IPS DF 6.9 (cell line): ENCODE measurements at places on chromosomes 7 and 10.

DNA sequence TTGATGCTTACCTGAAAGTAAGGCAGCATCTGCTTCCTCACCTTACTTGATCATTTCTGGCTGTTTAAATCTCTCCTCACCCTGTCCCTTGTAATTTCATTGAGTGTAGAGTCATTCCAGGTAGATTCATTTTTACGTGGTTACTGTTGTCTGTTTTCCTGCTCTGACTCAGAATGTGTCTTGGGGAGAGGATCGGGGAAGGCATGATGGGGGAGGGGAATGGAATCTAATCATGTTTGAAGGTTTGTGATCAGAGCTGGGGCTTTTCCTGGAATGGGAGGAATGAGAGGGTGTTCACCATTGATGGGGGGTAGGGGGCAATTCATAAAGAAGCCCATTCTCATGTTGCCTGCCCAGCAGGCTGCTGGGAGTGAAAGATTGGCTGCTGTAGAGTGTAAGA, 18.7 kb downstream of the SEC24C start:
- DNase-seq, result no peak

DNA sequence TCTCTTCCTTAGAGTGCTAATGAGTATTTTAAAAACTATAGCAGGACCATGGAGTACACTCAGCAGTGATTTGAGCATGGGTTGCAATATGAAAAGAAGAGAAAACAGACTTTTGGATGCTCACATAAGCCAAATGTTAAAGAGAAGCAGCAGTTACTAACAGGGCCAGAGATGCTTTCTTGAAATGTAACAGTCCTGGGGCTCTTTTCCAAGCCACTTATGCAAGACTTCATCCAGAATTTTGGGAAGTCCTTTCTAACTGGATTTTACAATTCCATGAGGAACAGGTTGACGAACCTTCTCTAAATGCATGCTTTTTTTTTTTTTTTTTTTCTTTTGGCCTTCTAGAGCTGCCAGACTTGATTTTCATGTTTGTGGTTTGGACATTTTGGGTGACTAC, 282.0 kb downstream of the SEC23IP start:
- no peak for DNase-seq

DNA sequence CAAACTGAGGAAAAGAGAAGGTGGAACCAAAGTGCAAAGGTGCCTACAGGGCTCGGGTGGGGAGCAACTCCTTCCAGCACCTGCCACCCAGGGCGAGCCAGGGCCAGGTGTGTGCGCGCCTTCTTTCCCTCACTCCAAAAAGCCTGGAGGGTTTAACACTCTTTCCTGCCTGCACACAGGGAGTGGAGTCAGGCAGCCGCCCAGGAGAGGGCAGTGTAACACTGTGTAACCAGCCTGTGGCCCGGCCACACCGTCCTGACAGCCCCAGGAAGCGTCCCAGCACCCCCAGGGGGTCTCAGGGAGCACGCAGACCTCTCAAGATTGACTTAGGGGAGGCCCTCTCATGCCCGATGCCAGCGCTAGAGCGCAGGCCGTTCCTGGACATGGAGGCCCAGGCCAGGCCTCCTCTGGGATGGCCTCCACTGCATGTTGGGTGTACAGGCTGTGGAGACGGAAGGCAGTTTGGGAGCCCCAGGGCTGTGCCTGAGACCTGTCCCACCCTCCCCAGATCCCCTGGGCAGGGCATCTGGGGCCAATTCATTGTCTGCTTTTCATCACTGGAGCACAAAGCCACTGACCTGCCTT, 13.4 kb downstream of the BRI3 start:
- DNase-seq, result peak; percentile 52

GRCh38 chr10:33596422-33596821, 262.0 kb upstream of the NRP1 start:
- DNase-seq, result no peak

- no peak for DNase-seq
Observed at GRCh38 chr7:45052011-45052410, 36.8 kb downstream of the NACAD start.

GRCh38 chr10:3263747-3264146, 91.2 kb upstream of the PITRM1 start:
- DNase-seq, result no peak

- no peak for DNase-seq
Observed at GRCh38 chr7:79548727-79549126, 95.3 kb upstream of the MAGI2 start.

DNA sequence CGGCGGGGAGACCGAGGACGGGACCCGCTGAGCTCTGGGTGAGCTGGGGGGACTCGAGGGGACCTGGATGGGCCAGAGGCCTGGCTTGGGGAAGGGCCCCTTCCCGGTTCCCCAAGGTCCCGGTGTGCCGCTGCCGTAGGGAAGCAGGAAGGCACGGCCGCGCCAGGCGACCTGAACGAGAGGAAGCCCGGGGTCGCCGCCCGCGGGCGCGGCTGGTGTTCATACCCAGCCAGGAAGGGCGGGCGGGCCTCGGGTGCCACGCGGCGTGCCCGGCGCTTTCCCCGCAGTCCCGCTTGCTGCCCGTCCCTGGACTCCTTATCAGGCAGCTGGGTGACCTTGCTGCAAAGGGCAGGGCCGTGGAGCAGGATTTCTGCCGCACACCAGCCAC, 38.0 kb downstream of the ZNF777 start:
- no peak for DNase-seq

GRCh38 chr7:30468791-30469190, 9.8 kb downstream of the NOD1 start:
- DNase-seq, result no peak

GRCh38 chr7:30674420-30674819, 7.8 kb downstream of the CRHR2 start:
- DNase-seq, result no peak

GRCh38 chr7:22728401-22729029, 1.5 kb downstream of the IL6 start:
- DNase-seq, result no peak

DNA sequence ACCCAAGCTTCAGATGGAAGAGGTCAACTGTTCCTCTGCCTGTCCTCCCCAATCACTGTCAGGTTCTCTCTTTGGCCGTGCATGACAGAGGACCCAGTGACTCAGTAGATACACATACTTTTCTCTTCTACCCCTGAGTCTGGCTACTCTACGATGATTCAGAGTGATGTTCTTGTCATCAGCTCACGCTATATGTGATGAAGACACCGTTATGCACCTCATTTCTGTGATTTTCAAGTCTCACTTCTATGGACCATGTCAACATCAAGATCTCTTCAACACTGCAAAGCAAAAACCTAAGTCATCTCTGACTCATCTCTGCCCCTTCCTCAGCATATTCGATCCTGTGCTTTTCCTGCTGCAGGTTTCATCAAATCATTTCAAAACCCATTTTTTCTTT, 76.6 kb upstream of the DGKI start:
- DNase-seq, result no peak

DNA sequence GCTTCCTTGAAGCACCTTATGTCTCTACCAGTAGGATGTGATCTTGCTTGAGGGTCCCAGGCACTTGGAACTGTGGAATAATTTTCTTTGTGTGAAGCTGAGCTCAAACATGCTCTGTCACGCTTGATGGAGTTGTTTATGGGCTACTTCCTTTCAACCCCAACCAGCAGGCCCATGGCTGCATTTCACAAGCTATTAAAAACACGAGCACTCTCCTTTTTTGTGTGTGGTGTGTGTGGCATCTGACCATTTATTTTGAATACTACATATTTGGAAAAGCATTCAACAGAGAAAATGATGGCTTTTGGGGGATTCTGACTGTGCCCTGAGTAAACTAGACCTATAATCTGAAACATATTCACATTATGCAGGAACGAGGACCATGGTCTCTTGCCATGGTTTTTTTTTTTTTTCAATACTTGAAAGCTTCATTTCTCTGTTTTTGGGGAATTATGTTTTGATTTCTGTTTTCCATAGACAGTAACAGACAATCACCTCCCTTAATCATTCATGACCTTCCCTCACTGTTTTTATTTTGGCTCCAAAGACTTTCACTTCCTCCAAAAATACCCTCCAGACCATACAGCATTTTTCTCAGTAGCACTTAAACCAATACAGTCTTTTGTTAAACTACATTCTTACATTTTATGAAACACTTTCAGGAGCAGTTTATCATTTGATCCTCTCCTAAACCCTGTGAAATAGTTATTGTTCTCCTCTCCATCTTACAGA, 233.6 kb upstream of the BMPER start:
- no peak for DNase-seq

DNA sequence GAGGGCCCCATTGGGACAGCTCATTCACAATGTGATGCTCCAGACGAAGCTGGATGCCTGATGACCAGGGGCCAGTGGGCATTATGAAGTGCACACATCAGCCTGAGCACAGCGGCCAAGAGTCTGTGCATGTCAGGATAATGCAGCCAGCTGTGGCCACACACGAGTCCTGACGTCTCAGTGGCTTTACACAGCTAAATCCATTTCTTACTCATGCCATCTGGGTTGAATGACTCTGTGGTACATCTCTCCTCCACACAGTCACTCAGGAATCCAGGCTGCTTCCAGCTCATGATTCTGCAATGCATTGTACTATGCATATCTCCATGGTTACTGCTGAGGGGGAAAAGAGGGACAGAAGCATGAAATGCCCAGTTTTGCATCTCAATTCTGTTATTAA, 123.6 kb downstream of the PRLHR start:
- DNase-seq, result no peak

GRCh38 chr7:116897661-116898060, 35.3 kb downstream of the CAPZA2 start:
- DNase-seq, result no peak

DNA sequence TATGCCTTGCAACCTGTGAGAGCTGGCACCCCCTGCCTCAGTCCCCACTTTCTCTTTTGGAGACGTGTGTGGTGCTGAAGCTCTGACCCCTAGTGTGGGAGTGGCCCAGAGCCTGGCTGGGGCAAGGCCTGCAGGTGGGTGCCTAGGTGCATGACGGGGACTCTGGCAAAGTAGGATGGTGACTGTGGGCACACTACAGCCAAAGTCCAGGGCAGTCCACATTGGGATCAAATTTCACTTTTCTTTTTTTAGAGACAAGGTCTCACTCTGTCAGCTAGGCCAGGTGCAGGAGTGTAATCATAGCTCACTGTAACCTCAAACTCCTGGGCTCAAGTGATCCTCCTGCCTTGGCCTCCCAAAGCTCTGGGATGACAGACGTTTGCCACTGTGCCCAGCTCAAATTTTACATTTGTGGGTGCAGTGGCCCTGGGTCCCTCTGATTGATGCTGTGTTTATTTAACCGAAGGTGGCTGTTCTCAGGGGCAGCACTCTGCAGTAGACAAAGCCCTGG, 52.3 kb downstream of the NEURL1 start:
- no peak for DNase-seq

GRCh38 chr7:97130417-97131139, 13.1 kb downstream of the SDHAF3 start:
- DNase-seq, result no peak

DNA sequence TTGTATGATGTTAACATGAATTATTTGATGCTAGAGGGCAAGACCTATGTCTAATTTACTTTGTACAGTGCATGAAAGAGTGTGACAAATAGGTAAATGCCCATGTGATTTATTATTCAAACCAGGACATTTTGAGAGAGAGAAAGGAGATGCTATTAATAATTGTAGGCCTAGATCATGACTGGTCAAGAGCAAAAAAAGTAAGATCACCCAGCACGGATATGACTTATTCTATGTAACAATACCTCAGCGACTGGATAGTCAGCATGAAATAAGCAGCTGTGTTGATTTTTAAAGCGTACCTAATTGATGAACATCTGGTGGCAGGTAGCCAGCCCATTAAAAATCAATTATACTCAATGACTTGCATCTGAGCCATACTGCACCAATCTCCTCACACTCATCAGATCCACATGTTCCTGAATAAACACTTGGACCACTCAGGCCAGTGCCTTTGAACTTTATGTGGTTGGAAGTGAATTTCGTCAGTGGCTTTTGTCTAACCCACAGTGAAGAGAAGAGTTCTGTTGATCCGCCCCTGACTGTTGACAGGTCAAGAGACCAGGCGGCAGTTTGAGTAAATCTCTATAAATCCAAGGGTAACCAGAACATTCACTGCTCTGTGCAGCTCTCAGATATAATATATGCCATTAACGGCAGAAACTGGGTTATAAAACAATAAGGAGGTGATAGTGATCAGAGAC, 435.3 kb downstream of the MDFIC start:
- no peak for DNase-seq

- DNase-seq, result no peak
Observed at GRCh38 chr7:12564996-12565764, 5.3 kb upstream of the SCIN start.

- DNase-seq, result no peak
Observed at GRCh38 chr7:5543361-5543760, 119.7 kb upstream of the TNRC18 start.

GRCh38 chr10:100825325-100825875, 80.0 kb downstream of the PAX2 start:
- DNase-seq, result no peak

GRCh38 chr10:53719658-53720057, 947.1 kb upstream of the MBL2 start:
- DNase-seq, result no peak

GRCh38 chr7:90605055-90605454, 8.9 kb downstream of the CDK14 start:
- DNase-seq, result no peak

GRCh38 chr10:100836891-100837290, 75.9 kb upstream of the SLF2 start:
- DNase-seq, result no peak

- DNase-seq, result no peak
Observed at GRCh38 chr7:100855515-100855914, 3.0 kb downstream of the SLC12A9 start.

DNA sequence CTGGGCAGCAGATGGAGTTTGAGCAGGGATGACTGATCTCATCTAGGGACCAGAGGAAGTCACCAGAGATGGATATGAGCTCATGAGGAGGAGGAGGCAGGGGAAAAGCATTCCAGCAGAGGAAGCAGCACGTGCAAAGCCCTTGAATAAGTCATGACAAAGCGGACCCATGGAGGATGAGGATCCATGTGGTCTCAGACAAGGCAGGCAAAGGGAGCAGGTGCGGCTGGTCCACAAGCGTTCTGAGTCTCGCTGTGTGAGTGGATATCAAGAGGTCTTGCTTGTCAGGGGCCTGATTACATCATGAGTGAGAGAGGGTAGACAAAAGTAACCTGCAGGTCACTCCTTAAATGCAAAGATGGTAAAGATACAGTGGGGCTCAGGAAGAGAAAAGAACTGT, 307.6 kb downstream of the GRID1 start:
- no peak for DNase-seq

DNA sequence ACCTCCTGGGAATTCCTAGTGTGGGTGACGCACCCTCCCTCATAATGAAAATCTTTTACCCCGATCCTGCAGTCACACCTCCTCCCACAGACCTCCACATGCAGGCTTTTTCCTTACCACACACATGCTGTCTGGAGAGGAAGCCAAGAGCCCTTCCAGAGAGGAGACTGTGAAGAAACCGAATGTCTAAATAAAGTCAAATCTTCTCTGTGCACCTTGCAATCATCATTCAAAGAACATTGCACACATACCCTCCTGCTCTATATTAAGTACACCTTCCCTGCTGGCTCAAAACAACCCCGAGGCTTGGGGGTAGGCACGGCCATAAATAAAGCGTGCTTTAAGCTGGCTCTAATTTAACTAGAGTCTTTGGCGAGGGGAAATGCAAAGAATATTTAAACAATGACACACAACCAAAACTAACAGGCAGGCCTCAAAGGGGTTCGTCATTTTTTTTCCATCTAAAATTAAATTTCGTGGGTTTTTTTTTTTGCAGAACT, 34.9 kb downstream of the CALML3 start:
- no peak for DNase-seq

- no peak for DNase-seq
Observed at GRCh38 chr10:69383558-69383957, 33.2 kb downstream of the TACR2 start.

- DNase-seq, result no peak
Observed at GRCh38 chr7:24715661-24716479, 41.4 kb downstream of the GSDME start.
